CD4-positive, alpha-beta T cell treated with Interleukin-4 for 4 hours (primary cell): ENCODE measurements at places on chromosomes 5 and 9.
A peak's percentile ranks its signal among the peaks of the same experiment; 100 is the strongest.

DNA sequence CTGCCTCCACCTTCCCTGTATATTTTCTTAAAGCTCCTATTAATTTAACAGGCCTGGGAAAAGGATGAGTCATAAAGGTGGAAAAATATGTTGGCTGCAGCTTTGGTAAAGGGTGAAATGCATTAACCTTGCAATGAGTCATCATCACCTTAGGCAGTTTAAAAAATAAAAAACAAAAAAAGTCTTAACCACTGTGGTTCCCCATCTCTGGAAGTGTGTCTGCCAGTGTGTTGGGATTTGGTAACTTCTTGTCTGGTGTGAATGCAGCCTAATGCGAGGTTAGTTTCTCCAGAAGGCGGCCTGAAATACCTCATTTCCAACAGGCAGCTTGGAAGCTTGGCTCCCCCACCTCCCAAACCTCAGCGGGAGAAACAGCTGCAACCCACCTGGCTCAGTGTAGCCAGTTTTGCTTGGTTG lies 265.3 kb upstream of the GAS1 start:
- DNase-seq: no peak

DNA sequence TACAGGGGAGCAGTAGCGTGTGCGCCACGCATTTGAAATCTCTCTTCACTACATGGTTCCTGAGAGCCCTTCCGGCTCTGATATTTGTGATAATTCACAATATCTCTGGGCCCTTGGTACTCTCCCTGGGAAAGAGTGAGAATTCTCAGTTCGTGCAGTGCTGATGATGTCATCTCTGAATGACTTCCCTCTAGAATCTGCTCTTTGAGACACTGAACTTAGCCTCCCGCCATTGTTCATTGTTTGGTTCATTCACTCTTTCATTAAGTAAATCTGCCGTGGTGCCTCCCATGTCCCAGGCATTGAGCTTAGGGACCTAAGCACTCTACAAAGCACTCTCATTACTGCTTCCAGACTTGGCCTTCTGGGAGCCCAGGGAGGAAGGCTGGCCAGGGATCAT lies 94.0 kb downstream of the PPARGC1B start:
- DNase-seq: no peak

- DNase-seq: no peak
Observed at GRCh38 chr9:114643001-114643400, 14.6 kb downstream of the TEX53 start.

DNA sequence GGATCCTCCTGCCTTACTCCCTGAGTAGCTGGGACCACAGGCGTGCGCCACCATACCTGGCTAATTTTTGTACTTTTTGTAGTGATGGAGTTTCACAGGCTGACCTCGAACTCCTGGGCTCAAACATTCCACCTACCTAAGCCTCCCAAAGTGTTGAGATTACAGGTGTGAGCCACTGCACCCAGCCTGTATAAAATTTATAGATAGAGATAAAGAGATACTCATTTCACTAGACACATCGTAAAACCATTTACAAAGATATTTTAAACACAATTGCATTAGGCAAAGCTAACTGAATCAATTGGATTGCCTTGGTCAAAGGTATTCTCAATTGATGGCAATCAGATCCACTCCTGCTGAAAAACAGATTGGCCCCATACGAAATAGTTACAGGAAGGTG lies 52.0 kb downstream of the PDE6A start:
- DNase-seq: no peak

DNA sequence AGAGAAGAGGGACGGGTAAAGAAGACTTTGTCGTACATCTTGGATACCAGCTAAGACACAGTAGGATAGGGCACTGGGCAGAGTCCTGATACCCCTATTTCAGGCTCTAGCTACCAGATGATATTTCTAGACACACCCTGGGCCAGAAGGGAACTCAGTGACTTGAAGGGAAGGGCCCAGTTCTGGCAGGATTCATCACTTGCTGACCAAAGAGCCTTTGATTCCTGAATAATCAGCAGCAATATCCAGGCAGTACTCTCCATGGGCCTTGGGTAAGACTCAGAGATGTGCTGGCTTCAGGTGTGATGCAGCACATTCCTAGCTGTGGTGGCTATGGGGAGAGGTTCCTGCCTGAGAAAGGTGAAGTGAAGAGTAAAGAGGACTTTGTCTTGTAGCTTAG lies 40.7 kb downstream of the TPD52L3 start:
- no peak for DNase-seq

GRCh38 chr5:41820150-41820549 lies 50.1 kb downstream of the OXCT1 start:
- DNase-seq: no peak

DNA sequence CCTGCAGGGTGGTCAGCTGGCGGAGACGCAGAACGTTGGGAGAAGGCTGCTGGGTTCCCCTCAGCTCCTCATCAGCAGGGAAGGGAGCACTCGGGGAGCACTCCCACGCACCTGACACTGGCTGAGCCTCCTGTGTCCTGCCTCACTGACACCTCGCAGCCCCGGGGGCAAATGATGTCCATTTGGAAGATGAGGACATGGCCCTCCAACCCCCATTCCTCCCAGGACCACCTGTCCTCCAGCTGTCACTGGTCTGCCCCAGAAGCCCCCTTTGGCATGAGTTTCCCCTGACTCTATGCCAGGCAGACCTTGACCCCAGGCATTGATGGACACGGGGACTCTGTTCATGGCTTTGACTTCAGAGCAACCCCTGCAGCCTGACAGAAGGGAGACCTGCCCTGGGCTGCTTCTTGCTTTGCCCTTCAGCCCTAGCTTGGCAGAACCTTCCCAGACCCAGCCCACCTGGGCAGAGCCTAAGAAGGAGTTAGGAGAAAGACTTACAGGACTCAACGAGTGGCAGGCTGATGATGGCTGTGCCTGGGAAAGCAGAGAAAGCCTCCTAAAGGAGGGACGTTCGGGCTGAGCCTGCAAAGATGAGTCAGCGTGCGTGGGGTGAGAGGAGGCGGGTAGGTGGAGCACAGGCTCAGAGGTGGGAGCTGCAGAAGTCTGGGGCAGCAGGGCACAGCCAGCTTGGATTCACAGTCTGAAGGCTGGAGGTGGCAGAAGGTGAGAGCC lies 90.6 kb downstream of the LMX1B start:
- no peak for DNase-seq

DNA sequence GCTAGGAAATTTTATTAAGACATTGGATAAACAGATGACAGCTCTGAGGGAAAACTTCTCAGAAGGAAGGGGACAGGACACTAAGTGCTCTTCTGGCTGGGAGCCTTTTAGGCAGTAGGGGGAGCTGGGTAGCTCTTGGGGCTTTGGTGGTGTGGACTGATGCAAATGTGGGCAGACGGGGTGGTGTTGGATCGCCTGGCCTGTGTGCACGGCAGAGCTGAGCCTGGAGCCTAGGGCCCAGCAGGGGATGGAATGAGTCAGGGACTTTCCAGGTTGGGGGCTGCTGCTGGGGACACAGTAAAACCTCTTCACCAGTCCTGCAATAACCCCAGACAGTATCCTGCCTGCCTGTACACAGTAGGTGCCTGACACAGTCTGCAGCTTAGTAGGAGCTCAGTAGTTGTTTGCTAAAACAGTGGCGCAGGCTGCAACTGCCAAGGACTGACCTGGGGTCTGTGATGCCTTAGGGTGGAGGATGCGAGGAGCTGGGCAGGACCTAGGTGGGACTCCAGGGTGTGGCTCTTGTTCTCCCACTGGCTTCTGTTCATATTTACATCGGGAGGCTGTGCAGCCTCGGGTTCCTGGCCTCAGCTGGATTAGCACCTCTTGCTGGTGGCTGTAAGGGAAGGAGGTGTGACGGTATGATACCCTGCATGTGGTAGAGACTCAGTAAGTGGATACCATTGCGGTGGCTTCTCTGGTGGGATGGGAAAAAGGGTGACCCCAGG lies 83.8 kb downstream of the DAB2IP start:
- DNase-seq: no peak

DNA sequence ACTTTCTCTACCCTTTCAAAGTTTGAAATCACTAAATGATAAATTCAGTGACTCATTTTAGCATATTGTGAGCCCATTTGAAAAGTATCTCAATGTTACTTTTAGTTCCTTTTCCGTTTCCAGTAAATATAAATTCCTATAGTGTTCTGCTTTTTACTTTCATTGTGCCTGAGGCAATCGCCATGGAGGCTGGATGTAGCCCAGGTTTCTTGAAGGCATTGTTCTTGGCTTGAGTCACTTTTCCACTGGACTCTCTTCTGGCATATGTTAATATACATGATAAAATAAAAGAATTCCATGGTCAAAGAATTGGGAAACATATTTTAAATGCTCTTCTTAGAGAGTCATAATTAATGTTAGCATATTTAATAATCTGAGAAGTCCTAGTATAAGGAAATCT lies 327.0 kb downstream of the IZUMO3 start:
- DNase-seq: no peak

GRCh38 chr9:69295872-69296552 lies 29.0 kb upstream of the ENTREP1 start:
- DNase-seq: no peak

- no peak for DNase-seq
Observed at GRCh38 chr5:123098767-123099513, 9.9 kb downstream of the PRDM6 start.

DNA sequence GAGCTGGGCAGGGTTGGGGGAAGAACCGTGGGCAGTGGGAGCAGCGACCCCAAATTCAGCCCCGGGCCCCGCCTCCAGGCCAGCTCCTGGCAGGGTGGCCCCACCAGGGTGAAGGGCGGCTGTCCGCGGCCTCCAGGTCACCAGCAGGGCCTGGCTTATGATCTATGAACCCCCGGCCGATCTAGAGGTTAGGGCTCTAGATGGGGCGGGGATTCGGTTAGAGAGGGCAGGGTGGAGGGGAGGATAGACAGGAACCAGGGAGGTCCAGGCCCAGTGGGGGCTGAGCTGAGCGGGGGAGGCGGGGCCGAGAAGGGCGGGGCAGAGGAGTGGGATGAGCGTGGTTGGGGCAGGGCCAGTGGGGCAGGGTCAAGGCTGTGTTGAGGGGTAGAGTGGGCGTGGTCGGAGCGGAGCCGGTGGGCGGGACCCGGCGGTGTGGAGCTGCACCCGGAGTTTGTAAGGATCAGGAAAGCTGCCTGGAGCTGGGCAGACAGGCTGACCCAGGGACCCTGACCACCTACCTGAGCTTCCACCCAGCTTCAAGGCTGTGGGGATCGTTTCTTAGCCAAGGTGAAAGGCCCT lies 29.3 kb upstream of the OBP2B start:
- DNase-seq: peak; percentile 8

DNA sequence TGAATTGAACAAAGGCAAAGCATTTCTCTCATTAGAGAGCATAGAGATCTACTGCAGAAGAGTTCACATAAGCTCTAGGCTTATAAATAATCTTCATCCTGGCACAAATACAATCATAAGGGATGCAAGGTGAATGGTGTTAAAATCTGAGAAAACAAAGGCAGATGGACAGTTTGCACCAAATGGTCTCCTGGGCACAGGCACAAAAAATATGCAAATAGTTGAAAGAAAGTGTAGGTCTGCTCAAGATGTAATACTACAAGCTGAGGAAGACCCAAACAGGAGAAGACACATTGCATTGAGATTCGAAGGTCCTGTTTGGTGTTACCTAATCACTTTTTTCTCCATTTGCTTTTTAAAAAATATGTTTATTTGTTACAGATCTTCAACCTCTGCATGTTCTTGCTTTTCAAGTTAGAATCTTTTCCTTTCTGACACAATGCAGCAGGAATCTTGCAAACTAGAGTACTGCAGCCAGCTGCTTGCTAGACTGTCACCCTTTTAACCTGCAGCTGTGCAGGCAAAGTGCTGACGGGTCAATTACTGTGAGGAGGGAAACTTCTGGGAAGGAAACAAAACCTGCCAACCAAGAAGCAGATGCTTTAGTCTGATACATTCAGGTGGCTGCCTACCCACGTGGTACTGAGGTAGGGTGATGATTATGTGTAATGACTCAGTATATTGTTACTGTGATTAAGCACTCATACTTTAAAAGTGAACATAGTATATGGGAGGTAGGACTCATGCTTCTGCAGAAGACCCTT lies 1048.6 kb upstream of the SEMA6A start:
- DNase-seq: no peak

GRCh38 chr5:124707520-124707919 lies 38.9 kb downstream of the ZNF608 start:
- DNase-seq: no peak

DNA sequence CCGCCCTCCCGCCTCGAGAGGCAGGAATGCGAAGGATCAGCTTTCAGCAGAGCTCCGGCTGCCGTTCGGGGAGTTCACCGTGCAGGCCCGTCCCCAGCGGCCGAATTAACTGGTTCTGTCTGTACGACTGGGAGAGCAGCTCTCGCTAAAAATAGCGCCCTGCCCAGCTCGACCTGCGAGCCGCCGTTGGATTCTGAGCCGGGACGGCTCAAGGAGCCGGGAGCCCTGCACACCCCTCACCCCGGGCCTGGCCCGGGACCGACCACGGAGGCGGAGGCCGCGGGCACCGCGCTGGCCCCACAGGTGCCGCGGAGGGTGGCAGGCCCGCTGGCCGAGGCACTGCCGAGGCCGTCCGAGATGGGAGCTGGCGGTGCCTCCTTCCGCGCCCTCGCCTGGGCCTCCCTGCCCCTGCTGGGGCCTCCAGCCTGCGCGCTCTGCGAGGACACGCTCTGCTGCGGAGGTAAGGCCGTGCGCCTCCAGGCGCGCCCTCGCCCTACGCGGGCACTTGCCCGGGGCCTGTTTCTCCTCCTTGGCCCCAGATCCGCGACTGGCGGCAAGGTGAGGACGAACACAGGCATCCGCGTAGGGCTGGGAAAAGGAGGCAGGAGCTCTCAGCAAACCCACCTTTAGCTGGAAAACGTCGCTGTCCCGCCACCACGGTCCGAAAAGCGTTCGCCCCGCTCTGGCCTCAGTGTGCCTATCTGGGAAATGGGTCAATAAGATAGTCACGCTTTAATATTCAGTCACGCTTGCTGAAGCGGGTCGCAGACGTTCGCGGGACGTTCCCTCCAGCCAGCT lies 53.1 kb upstream of the DAB2IP start:
- DNase-seq: no peak

- no peak for DNase-seq
Observed at GRCh38 chr5:92309336-92309991, 926.3 kb upstream of the ARRDC3 start.

- DNase-seq: no peak
Observed at GRCh38 chr5:35804201-35804653, 52.5 kb upstream of the IL7R start.

- no peak for DNase-seq
Observed at GRCh38 chr9:28941856-28942255, 1368.6 kb upstream of the C9orf72 start.

- no peak for DNase-seq
Observed at GRCh38 chr9:133226219-133227171, 17.4 kb upstream of the OBP2B start.

GRCh38 chr5:26669523-26669922 lies 368.9 kb downstream of the CDH9 start:
- no peak for DNase-seq

DNA sequence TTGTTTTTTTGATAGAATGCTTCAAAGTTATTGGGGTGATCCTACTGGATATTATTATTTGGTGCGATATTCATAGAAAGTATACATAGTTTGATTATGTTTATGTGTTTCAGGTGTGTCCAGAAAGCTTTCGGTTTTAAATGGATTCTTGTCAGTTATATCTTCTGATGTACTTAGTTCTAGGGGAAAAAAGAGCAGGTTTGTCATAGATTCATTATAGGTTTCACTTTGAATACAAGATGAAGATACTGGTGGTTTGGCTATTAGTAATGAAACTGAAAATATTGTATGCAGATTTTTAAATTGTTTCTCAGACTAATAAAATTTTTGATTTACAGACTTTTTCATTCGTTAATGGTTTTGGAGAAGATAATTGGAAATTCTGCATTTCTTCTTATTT lies 98.9 kb downstream of the MAN2A1 start:
- no peak for DNase-seq
